Sigmoid colon (tissue), 7 donors: ENCODE measurements at places on chromosomes 2 and 18. TPM values are rescaled to one million over a fixed set of nuclear protein-coding genes. Genes with fewer than 3 reads are reported as not detected.

The SIX2 gene
- not detected for total RNA-seq

The RTP5 gene
- not detected for total RNA-seq

The SP9 gene
- not detected for total RNA-seq

DNA sequence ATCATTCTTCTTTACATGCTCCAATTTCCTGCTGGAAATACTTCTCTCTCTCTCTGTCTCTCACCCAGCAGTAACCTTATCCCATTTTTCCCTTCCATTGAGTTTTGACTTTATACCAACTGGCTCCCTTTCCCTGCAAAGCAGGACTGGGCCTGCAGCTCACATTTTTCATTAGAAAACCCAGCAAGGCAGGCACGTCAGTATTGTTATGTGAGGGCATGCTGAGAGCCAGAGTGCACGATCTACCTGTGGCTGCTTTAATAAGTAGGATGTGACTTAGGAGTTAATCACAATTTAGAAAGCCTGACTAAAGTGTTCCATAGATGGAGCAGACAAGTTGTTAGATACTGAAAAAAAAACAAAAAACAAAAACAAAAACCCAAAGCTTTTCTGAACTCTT is 5.2 kb upstream of the NDUFV2 start:
- peak overlapping the region; percentile 19 for H3K27ac ChIP-seq
- DNase-seq: no peak
- no peaks in the 10 kb centered on the region for H3K36me3 ChIP-seq
- no peaks in the 10 kb centered on the region for H3K27me3 ChIP-seq

DNA sequence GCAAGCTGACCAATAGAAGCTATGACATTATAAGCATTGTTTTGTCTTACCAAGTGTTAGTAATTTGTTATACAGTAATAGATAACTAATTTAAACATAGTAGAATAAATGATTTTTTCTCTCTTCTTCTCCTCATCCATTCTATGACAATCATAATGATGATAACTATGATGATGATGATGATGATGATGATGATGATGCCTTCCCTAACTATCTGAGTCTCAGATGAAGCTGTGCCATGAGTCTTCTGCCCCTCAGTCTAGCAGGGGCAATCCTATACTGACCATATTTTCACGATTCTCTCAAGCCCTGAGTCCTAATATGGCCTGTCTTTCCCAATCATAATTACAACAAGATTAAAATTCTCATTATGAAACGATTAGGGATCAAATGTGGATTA is 1369.0 kb downstream of the LRP1B start:
- H3K27me3 ChIP-seq: no peaks in the 10 kb centered on the region
- no peaks in the 10 kb centered on the region for H3K4me1 ChIP-seq
- no peak for DNase-seq

DNA sequence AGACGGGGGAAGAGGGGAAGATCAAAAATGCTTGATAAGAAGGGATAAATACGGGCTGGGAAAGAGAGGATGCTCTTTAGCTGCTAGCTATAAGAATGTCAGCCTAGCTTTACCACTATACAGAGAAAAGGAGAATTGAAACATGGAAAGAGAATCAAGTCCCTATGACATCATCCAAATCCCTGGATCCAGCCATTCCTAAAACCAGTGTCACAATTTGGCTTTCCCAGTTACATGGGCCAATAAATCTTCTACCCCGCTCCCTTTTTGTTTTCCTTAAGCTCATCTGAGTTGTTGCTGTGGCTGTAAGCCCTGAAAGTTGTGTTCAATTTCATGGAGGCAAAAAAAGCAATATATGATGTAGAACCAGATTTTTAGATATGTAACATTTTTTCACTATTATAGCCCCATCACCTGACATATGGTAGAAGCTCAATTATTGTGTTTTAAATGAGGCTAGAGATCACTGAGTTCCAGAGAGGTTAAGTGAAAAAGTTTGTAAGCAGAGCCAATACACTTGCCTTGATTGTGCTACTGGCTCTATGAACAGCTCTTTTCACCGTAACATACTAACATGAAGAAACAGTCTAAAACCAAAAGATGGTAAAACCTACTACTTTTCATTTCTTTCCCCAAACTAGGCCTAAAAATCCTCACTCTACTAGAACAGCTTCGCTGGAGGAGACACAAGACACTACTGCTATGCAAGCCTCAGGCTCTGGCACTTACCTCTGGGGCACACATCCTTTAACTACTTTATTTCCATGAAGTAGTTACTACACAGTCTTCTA is 4.3 kb downstream of the HNRNPLL start:
- H3K27me3 ChIP-seq: no peaks in the 10 kb centered on the region
- no peaks in the 10 kb centered on the region for H3K36me3 ChIP-seq
- peaks cover 66% of the 10 kb centered on the region for H3K4me1 ChIP-seq
- H3K4me3 ChIP-seq: no peak overlapping the region
- DNase-seq: no peak

- H3K27me3 ChIP-seq: no peaks in the 10 kb centered on the region
- no peak overlapping the region for H3K4me3 ChIP-seq
- H3K36me3 ChIP-seq: peaks cover 9% of the 10 kb centered on the region
- H3K27ac ChIP-seq: no peak overlapping the region
- no peak for DNase-seq
Observed at GRCh38 chr2:47161475-47161874, 6.4 kb upstream of the STPG4 start.

GRCh38 chr2:142100970-142101369 is 29.8 kb downstream of the LRP1B start:
- H3K27ac ChIP-seq: no peak overlapping the region
- no peak overlapping the region for H3K4me3 ChIP-seq
- no peaks in the 10 kb centered on the region for H3K4me1 ChIP-seq
- DNase-seq: no peak
- no peaks in the 10 kb centered on the region for H3K27me3 ChIP-seq

DNA sequence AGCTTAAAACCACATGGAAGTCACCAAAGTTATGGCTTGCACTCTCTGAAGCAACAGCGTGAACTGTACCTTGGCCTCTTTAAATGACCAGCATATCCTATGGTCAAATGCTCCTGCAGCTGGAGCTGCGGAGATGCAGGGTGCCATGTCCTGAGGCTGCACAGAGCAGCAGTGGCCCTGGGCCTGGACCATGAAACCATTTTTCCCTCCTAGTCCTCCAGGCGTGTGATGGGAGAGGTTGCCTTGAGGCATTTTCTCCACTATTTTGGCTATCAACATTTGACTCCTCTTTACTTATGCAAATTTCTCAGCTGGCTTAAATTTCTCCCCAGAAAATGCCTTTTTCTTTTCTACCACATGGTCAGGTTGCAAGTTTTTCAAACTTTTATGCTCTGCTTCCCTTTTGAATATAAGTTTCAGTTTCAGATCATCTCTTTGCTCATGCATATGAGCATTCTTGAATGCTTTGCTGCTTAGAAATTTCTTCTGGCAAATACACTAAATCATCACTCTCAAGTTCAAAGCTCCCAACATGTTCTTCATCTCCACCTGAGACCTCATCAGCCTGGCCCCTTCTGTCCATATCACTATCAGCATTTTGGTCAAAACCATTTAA is 82.9 kb upstream of the TMEFF2 start:
- no peaks in the 10 kb centered on the region for H3K4me1 ChIP-seq
- no peaks in the 10 kb centered on the region for H3K36me3 ChIP-seq
- no peak overlapping the region for H3K4me3 ChIP-seq
- no peak for DNase-seq
- no peak overlapping the region for H3K27ac ChIP-seq

DNA sequence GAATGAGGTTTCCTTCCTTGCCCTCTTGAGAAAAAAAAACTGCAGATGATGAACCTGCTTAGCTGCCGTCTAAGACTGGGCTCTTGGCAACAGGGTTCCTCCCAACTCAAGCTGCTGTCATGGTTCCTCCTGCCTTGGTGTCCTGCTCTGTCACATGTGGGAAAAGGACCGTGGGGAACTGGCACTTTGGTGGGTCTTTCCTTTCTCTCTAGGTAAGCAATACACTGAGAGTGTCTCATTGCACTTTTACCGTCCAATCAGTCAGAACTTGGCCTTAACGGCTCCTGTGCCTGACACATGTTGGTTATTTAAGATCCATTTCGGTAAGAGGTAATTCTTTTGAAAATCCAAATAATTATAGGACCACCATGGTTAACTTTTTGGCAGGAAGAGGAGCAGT is 60.8 kb upstream of the RNF152 start:
- H3K36me3 ChIP-seq: no peaks in the 10 kb centered on the region
- DNase-seq: no peak
- no peak overlapping the region for H3K4me3 ChIP-seq
- H3K27ac ChIP-seq: no peak overlapping the region
- H3K27me3 ChIP-seq: no peaks in the 10 kb centered on the region
- no peaks in the 10 kb centered on the region for H3K4me1 ChIP-seq

DNA sequence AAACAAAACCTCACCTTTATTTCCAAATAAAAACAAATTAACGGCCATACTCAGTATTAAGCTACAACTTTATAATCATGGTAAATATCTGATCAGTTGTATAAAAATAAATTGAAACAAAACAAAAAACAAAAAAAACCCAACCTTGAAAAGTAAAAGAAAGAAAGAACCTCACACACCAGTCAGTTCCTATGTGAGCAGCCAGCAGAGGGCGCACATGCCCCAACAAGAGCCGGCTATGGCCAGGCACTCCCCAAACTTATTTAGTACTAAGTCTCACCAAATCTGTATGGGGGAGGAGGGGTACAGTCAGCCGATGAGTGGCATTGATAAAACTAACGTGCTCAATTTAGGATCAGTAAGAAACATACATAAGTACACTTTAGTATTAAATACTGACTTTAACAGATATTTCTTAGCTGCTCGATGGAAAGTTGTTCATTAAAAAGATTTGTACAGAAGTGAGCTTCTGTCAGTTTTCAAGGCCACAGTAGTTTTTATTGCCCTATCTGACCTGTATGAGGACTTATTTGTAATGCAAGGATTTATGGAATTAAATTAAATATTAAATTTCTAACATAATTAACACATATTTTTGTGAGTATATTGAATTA is 172.6 kb downstream of the TCF4 start:
- no peaks in the 10 kb centered on the region for H3K36me3 ChIP-seq
- H3K27me3 ChIP-seq: no peaks in the 10 kb centered on the region
- H3K4me1 ChIP-seq: peaks cover 13% of the 10 kb centered on the region
- peak; percentile 92 for DNase-seq
- no peak overlapping the region for H3K4me3 ChIP-seq
- no peak overlapping the region for H3K27ac ChIP-seq

GRCh38 chr2:231128541-231128940 is 3.7 kb upstream of the HTR2B start:
- no peak for DNase-seq
- no peak overlapping the region for H3K4me3 ChIP-seq
- no peaks in the 10 kb centered on the region for H3K27me3 ChIP-seq
- H3K4me1 ChIP-seq: peaks cover 17% of the 10 kb centered on the region
- no peaks in the 10 kb centered on the region for H3K36me3 ChIP-seq

DNA sequence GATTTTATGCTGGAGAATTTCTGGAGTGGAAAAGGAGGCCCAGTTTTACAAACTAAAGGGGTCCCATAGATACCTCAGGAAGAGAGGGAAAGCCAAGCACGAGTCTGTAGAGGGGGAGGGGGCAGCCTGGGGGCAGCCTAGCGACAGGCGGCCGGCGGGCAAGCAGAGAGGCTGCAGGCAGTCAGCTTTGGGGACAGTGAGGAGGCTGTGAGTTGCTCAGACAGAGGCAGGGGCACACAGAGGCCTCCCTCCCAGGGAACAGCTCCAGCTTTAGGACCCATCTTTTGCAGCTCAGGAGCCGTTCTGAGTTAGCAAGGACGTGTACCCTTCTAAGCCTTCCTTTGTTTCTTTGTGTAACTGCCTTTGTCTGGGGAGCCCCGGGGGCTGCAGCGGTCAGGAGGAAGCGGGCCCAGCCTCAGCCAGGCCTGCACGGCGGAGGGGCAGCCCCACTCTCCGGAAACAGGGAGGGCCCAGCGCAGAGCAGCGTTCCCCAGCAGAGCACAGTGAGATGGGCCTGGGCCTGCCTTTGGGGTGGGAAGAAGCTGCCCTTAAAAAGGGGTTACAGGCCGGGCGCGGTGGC is 41.1 kb upstream of the RALBP1 start:
- H3K4me3 ChIP-seq: no peak overlapping the region
- peak overlapping the region; percentile 22 for H3K27ac ChIP-seq
- DNase-seq: no peak

- no peaks in the 10 kb centered on the region for H3K27me3 ChIP-seq
- H3K27ac ChIP-seq: no peak overlapping the region
- peaks cover 96% of the 10 kb centered on the region for H3K36me3 ChIP-seq
- H3K4me1 ChIP-seq: no peaks in the 10 kb centered on the region
Observed at GRCh38 chr2:171788316-171788993, 101.2 kb downstream of the DYNC1I2 start.

DNA sequence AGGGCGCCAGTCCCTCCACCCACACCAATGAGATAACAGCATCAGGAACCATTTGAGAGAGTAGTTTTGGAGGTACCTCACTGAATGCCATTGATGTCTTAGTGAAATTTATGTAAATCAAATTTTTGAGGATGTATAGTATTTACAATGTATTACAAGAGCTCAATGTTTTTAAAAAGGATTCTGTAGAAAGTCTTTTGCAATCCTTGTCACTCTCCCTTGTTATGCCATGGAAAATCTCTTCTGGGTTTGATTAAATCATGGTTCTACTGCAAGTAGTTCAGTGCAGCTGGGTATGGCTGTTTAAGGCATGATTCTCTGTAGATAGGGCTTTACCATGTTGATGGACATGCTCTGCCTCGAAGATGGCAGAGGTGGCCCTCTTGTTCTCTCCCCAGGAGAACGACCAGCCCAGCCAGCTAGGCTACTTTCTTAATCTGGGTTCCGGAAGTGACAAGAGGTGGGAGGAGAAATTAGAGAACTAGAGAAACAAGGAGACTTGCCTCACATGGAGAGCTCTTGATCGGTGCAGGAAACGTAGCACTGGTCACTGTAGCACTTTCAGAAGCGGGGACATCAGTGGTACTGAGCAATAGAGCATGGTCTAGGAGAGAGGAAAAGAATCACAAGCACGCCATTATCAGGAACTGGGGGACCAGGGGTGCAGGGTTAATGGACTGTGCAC is 202.7 kb downstream of the CLIP4 start:
- H3K4me3 ChIP-seq: no peak overlapping the region
- H3K36me3 ChIP-seq: no peaks in the 10 kb centered on the region
- H3K4me1 ChIP-seq: peaks cover 17% of the 10 kb centered on the region
- H3K27ac ChIP-seq: no peak overlapping the region

GRCh38 chr2:96260387-96261260 is 5.2 kb downstream of the TMEM127 start:
- H3K4me3 ChIP-seq: peak overlapping the region; percentile 6
- no peaks in the 10 kb centered on the region for H3K4me1 ChIP-seq
- no peaks in the 10 kb centered on the region for H3K27me3 ChIP-seq
- H3K27ac ChIP-seq: peak overlapping the region; percentile 79
- DNase-seq: peak; percentile 77
- no peaks in the 10 kb centered on the region for H3K36me3 ChIP-seq

DNA sequence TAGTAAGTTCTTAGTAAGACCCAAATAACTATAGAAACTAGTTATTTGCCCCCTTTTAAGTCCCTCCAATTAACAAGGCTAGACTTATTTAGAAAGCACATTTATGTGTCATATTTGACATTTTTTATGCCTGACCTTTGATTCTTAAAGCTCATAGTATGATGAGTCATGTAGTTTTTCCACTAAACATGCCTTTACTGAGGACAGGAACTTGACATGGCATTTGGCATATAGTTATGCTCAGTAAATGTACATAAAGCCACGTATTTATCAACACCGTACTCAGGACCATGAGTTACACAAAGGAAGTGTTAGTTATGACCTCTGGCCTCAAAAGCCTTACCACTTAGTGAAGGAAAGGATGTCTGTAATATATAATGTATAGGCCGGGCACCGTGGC is 78.9 kb downstream of the GNAL start:
- H3K36me3 ChIP-seq: no peaks in the 10 kb centered on the region
- DNase-seq: no peak
- no peaks in the 10 kb centered on the region for H3K4me1 ChIP-seq
- no peaks in the 10 kb centered on the region for H3K27me3 ChIP-seq

- no peaks in the 10 kb centered on the region for H3K36me3 ChIP-seq
- no peak overlapping the region for H3K4me3 ChIP-seq
- H3K4me1 ChIP-seq: peaks cover 73% of the 10 kb centered on the region
- no peaks in the 10 kb centered on the region for H3K27me3 ChIP-seq
- no peak for DNase-seq
- H3K27ac ChIP-seq: no peak overlapping the region
Observed at GRCh38 chr2:105394951-105395611, 3.8 kb downstream of the FHL2 start.
